ENCODE measurements at places on chromosomes 12 and 14.

GRCh38 chr12:53564278-53564677 lies 57.0 kb upstream of the NPFF start:
- no peak for DNase-seq

DNA sequence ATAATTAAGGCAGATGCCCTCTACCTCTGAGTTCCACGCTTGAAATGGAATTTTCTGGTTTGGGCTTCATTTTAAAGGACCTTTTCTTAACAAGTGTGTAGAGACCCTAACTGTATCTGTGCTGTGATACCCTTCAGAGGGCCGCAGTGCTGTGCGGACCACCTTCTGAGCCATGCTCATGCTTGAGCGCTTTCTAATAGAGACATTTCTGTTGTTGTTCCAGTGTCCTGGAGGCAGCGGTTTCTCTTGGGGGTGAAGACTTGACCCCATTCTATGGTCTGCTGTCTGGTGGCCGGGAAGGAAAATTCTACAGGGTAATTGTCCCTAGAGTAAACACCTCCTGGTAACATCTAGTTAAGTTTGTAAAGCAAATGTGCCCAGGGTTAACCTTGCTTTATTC lies 46.7 kb upstream of the BCL7A start:
- DNase-seq, result no peak

DNA sequence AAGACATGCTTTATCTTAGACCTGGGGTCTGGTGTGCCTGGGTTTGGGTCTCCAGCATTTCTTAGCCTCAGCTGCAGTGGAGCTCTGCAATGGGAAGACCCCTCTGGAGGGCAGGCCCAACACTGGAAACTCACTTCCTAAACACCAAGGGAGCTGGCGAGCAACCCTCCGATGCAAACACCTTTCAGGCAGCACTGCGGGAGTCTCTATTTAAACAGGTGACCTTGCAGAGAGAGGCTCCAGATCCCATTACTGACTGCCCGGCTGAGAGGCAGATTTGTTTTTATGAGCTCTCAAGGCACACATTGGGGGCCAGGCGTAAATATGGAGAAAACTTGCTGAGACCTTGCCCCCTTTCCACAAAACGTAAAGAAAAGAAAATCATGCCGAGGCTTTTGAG lies 195.5 kb downstream of the PAX9 start:
- no peak for DNase-seq

DNA sequence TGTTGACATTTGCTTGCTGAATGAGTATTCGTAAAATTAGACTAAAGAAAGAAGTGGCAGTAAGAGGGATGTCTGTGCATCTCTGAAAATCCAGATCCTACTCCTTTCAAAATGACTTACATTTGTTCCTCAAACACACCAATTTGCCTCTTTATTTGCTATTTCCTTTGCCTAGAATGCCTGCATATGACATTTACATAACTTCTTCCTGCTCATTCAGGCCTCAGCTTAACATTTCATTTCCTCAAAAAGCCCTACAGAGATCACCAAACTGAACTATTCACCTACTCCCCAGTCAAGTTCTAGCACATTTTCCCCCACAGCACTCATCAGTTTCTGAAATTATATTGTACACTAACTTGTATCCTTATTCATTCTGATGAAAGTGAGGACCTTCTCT lies 907.2 kb downstream of the LRFN5 start:
- DNase-seq, result no peak

- no peak for DNase-seq
These were observed 273.9 kb upstream of the MIS18BP1 start for GRCh38 chr14:45526715-45527549.

Data from cerebellar nuclear complex (tissue), 1 donor.